ENCODE measurements at places on chromosomes 6 and 20. TPM values are rescaled to one million over a fixed set of nuclear protein-coding genes. Genes with fewer than 3 reads are reported as not detected.

DNA sequence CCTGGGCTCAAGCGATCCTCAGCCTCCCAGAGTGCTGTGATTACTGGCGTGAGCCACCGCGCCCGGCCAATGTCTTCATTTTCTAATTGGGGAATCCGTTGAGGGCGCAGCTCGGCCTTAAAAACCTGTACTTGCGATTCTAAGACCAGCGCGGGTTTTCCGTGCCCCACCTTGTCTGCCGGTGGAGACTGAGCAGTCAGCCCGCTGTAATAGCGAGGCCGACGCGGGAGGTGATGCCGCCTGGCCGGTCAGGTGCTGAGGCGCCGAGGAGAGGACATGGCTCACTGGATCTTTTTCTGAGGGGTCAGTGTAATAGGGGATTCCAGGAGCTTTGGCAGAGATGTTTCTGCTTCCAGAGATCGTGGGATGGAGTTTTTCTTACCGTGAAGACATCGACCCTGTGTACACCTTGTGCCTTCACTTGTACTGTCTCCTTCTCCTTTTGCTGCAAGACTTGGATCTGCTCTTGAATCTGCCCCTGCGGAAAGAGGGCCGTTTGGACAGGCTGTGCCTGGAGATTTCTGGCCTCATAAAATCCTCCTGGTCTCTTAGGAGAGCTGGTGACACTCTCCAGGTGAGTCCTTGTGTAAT lies 1.5 kb downstream of the TRIM31 start:
- no peak for DNase-seq
- no peaks in the 10 kb centered on the region for H3K36me3 ChIP-seq
- H3K4me3 ChIP-seq: no peak overlapping the region
- H3K4me1 ChIP-seq: peaks cover 6% of the 10 kb centered on the region
- H3K27ac ChIP-seq: no peak overlapping the region
- H3K27me3 ChIP-seq: peaks cover 63% of the 10 kb centered on the region

The C6orf52 gene
- total RNA-seq: 1.1 TPM

The HLA-DMB gene
- total RNA-seq: 8.1 TPM

DNA sequence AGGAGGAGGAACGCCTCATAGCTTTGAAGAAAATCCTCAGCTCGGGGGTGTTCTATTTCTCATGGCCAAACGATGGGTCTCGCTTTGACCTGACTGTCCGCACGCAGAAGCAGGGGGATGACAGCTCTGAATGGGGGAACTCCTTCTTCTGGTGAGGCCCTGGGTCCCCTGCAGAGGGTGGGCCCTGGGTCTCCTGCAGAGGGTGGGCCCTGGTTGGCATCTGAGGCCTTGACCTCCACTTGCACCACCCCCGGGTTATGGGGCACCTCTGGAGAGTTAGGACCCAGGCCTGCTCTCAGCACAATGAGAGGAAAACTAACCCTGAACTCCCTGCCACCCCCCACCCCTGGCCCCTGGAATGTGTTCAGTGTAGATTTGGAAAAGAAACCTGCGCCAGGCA lies 47.2 kb downstream of the SYNJ2 start:
- no peak overlapping the region for H3K4me3 ChIP-seq
- H3K36me3 ChIP-seq: peaks cover 23% of the 10 kb centered on the region
- H3K4me1 ChIP-seq: peaks cover 55% of the 10 kb centered on the region
- H3K27me3 ChIP-seq: no peaks in the 10 kb centered on the region

The PTPRA gene
- 83.9 TPM for total RNA-seq

DNA sequence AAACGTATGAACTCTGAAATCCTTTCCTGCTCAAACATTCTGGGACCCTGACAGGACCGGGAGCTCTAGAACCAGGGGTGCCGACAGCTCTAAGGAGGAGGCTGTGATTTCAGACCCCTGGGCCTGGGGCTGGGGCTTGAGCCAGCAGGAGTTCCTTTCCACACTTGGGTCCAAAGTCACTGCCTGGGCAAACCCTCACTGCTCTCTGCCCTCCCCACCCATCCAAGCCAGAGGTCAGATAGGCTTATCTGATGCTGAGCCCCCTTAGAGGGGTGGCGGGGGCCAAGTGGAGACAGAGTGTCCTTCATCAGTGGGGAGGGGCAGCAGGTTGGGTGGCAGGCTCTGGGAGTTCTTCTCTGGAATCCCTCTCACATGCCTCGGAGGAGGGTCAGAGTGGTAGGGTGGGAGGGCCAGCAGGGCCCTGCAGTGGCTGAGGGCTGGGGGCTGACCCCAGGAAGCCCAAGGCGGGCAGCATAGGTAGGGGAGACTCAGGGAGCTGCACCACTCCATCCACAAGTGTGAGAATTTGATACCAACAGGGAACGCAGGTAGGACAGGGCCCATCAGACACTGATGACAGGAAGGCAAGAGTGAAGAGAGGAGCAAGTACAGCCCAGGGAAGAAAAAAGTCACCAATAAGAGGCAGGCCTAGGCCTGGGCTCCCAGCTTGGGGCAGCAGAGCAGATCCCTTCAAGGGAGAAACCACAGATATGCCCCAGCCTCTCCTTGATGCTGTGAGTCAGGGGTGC lies 121.0 kb downstream of the MRPL14 start:
- DNase-seq: no peak
- H3K27ac ChIP-seq: no peak overlapping the region
- H3K4me1 ChIP-seq: peaks cover 5% of the 10 kb centered on the region

DNA sequence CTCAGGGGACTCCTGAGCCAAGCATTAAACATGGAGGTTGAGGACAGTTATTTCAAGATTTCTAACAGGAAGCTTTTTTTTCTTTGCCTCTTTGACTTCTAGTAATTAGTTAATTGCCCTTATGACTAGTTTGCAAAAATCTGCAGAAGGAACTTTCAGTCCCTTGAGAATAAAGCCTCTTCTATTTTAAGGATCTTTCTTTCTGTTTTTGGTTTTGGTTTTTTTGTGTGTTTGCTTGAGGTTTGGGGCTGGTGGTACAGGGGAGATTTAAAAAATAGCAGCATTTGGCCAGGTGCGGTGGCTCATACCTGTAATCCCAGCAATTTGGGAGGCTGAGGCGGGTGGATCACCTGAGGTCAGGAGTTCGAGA lies 259.3 kb downstream of the BMP7 start:
- DNase-seq: no peak
- H3K36me3 ChIP-seq: no peaks in the 10 kb centered on the region
- no peak overlapping the region for H3K4me3 ChIP-seq
- H3K27ac ChIP-seq: no peak overlapping the region

The PRR18 gene
- total RNA-seq: not detected

- H3K4me3 ChIP-seq: no peak overlapping the region
- peaks cover 22% of the 10 kb centered on the region for H3K4me1 ChIP-seq
- DNase-seq: peak; percentile 60
- H3K27ac ChIP-seq: peak overlapping the region; percentile 88
These were observed 13.6 kb downstream of the ITPA start for GRCh38 chr20:3222635-3223600.

DNA sequence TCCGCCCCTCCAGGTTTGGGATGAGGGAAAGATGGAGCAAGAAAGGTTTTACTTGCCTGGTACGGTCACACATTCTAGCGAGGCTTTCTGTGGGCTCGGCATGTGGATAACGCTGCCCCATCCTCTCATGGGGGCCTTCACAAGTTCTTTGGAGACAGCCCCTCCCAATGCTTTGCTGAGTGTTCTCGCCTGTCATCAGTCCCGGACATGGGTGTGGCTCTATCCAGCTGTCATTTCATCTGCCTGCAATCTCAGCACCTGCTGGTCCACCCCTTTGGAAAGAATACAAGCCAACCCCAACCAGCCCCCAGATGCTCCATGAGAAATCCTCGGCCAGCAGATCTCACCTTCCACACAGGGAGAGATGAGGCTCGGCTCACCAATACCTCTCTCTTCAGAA lies 30.3 kb upstream of the MDGA1 start:
- DNase-seq: no peak
- peaks cover 2% of the 10 kb centered on the region for H3K4me1 ChIP-seq
- no peak overlapping the region for H3K27ac ChIP-seq
